NCI-H446 treated with DMSO at 0.1 percent for 48 hours (cell line): ENCODE measurements at places on chromosomes 2 and 18.

DNA sequence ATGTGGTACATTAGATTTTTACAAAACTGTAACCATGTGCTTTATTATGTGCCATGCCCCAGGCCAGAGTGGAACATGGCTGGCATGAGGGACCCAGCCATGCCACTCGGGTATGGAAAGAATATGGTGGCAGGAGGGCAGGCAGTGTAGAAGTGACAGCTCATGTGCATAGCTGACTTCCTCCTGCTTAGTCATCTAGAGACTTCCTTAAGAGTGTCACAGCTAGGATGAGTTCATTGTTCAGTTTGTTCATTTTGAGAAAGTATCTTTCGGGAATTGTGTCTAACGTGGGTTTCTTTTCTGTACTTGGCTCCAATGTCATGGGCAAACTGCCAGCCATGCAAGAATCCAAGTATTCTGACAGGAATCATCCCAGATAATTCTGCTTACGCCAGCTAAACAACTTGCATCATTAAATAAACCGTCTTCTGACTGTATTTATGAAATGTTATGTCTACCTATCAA, 94.3 kb upstream of the ITGB6 start:
- DNase-seq, result peak; percentile 56

- no peak for DNase-seq
Observed at GRCh38 chr2:220876080-220876824, 695.9 kb downstream of the EPHA4 start.

DNA sequence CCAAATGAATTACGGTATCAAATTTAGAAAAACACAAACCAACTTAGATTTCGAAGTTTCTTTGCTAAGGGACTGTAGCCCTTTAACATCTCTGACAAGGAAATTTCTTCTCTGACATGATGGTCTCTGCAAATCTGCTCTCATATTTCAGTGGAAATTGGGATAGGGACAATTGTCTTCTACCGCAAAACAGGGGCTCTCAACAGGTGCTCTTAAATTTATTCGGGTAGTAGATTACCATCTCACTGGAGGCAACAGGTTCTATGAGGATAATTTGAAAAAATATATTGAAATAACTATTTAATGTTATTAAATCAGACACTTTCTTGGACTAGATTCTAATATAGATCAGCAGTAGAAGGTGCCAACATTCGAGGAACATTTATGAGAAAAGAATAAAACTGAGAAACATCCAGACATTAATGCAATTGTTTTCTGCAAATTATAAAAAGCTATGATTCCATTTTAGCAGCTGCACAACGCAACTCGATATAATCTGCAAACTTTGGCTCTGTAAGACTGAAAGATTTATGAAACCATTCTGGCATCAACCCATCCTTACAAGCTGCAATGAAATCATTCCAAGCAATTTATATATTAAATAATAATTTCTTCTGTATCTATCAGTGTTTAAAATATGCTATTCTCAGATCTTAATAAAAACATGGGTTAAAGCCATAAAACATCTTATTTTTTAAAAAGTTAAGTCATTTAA, 10.0 kb upstream of the BCL2 start:
- DNase-seq, result no peak

DNA sequence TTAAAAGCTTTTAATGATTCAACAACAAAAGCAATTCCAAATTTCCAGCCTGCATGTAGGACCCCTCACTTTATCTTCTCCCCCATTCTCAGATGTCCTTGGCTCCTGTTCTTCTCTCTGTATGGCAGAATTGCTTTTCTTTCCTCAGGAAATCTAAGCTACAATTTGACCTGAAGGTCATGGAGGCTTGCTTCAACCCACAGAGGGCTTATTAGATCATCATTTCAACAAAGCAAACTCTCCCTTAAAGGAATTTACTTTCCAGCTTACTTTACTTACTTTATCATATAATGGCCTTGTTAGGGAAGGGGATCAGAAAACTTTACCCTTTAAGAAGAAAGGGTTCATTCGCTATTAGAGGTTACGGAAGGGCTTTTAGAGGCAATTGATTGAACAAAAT, 211.5 kb downstream of the RAD51AP2 start:
- DNase-seq, result no peak

GRCh38 chr18:33844232-33844631, 266.2 kb downstream of the ASXL3 start:
- DNase-seq, result no peak

GRCh38 chr2:173793709-173794565, 171.2 kb downstream of the SP3 start:
- no peak for DNase-seq

- no peak for DNase-seq
Observed at GRCh38 chr2:238484522-238485452, 58.1 kb downstream of the ASB1 start.

GRCh38 chr2:37554155-37554510, 117.3 kb downstream of the CDC42EP3 start:
- DNase-seq, result no peak

DNA sequence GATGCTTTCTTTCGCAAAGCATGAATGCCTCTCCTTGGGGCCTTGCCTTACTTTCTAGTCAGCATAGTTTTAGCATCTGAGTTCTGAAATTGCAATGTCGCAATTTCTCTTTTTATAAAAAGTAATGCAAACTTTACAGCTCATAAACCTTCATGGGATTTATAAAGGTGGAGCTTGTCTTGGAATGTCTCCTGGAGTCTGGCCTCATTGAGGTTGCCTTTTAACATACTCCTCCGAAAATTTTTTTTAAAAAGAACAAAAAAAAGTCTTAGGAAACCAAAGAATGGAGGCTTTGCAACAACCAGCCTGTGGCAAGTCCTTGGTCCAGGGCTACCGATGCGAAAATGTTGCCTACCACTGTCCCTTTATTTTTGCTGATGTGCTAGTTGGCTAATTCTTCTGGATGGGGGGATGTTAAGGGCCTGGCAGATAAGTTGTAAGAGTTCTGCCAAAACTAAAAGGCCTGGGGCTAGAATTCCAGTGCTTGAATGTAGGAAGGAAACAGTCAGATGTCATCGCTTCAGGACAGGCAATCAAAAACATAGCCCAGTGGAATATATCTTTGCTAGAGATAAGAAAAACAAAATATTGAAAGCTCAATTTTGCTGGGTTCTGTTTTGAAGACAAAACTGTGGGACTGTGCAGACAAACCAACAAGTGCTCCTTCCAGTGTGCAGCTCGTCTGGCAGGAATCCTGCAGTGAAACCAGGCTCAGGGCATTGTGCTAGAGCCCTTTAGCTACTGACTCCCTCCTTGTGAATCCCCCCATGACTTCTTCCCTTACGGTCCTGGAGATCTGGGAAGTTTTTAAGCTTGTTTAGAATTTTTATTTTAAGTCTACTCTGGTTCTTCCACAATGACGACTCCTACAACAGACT, 213.0 kb downstream of the PIEZO2 start:
- DNase-seq, result no peak

GRCh38 chr18:54100920-54101470, 123.5 kb downstream of the MBD2 start:
- peak; percentile 90 for DNase-seq

GRCh38 chr2:108971661-108972566, 17.1 kb downstream of the EDAR start:
- DNase-seq, result no peak

DNA sequence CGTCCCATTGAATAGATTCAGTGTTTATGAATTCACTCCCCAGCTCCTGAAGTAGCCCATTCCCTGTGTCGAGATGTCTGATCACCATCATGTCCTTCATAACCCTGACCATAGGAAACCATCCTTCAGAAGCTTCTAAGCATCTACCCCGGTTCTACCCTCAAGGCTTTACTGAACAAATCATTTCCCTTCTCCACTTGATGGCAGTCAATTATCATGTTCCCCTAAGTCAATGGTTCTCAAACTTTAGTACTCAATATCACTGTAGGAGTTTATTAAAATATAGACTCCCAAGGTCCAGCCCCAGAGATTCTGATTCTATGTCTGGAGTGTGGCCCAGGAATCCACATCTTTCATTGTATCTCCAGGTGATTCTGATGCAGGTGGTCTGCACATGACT, 228.4 kb upstream of the SP5 start:
- no peak for DNase-seq

DNA sequence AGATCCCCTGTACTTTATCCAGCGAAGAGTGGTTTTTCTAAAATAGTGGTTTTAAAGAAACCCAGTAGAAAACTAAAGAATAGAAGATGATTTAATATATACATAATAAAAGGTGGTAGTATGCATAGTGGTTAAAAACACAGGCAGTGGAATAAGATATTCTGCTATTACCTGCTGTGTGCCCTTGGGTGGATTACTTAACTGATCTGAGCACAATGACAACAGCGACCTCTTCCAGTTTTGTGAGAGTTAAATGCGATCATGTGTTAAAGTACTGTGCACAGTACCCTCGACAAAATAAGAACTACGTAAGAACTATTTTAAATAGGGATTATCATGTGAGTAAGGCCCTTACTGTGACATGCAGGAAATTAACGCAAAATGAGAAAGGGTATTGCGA, 30.0 kb upstream of the CHMP1B start:
- DNase-seq, result no peak

DNA sequence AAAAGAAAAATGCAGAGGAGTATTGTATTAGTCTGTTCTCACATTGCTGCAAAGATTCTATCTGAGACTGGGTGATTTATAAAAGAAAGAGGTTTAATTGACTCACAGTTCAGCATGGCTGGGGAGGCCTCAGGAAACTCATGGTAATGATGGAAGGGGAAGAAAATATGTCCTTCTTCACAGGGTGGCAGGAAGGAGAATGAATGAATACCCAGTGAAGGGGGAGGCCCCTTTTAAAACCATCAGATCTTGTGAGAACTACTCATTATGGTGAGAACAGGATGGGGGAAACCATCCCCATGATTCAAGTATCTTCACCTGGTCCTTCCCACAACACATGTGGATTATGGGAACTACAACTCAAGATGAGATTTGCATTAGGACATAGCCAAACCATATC, 9.1 kb upstream of the PLCL1 start:
- DNase-seq, result no peak

GRCh38 chr18:3623769-3624545, 174.0 kb downstream of the TGIF1 start:
- DNase-seq, result no peak
